ENCODE measurements at places on chromosomes 2 and 18. TPM values are rescaled to one million over a fixed set of nuclear protein-coding genes. Genes with fewer than 3 reads are reported as not detected.

The CCBE1 gene
- total RNA-seq, result 13.2 TPM

The GPR17 gene
- total RNA-seq, result not detected

The TMEM214 gene
- 47.0 TPM for total RNA-seq

The CD8B2 gene
- not detected for total RNA-seq

The TRABD2A gene
- total RNA-seq, result 16.2 TPM

The GCG gene
- not detected for total RNA-seq

The POMC gene
- not detected for total RNA-seq

The REG1B gene
- total RNA-seq, result not detected

The NLRC4 gene
- 0.11 TPM for total RNA-seq

The AGXT gene
- total RNA-seq, result not detected

The MAL gene
- 0.27 TPM for total RNA-seq

The NOL4 gene
- not detected for total RNA-seq

The SGPP2 gene
- 0.77 TPM for total RNA-seq

The GDF7 gene
- 0.15 TPM for total RNA-seq

The ZNF24 gene
- 11.9 TPM for total RNA-seq

The MEIS1 gene
- total RNA-seq, result 2.4 TPM

The UPP2 gene
- not detected for total RNA-seq

The GPR39 gene
- total RNA-seq, result 5.9 TPM

The LRRC30 gene
- not detected for total RNA-seq

The AQP12A gene
- total RNA-seq, result not detected

The SPATS2L gene
- total RNA-seq, result 137 TPM

The GAL3ST2 gene
- 0.15 TPM for total RNA-seq

The INPP5D gene
- total RNA-seq, result 0.70 TPM

The SCN3A gene
- not detected for total RNA-seq

The ALLC gene
- total RNA-seq, result 0.11 TPM

The TFPI gene
- 60.9 TPM for total RNA-seq

The IFIH1 gene
- total RNA-seq, result 1.1 TPM

The METTL8 gene
- total RNA-seq, result 29.7 TPM

The ANKRD30B gene
- not detected for total RNA-seq

The TUBA4B gene
- 0.16 TPM for total RNA-seq

The FAP gene
- total RNA-seq, result not detected

The FLACC1 gene
- 0.20 TPM for total RNA-seq

The AOX1 gene
- total RNA-seq, result 5.4 TPM

The IGFBP5 gene
- 0.23 TPM for total RNA-seq

The TEKT4 gene
- total RNA-seq, result not detected

The EGR4 gene
- 0.19 TPM for total RNA-seq

The HSPE1 gene
- 592 TPM for total RNA-seq

The SERPINB3 gene
- 0.06 TPM for total RNA-seq

The SERPINB4 gene
- total RNA-seq, result 0.14 TPM

The CYTIP gene
- 0.05 TPM for total RNA-seq

The GCKR gene
- total RNA-seq, result 0.13 TPM

The IL1R1 gene
- total RNA-seq, result 41.1 TPM

The GPR45 gene
- not detected for total RNA-seq

The PSTPIP2 gene
- 0.25 TPM for total RNA-seq

The MZT2A gene
- 117 TPM for total RNA-seq

The CGREF1 gene
- total RNA-seq, result 8.1 TPM

The IHH gene
- total RNA-seq, result 0.50 TPM

The MARCHF4 gene
- total RNA-seq, result 20.0 TPM

The LIMS4 gene
- 0.56 TPM for total RNA-seq

The MSTN gene
- total RNA-seq, result not detected

The CCDC121 gene
- total RNA-seq, result 3.7 TPM

The MRO gene
- 0.05 TPM for total RNA-seq

The TAF1B gene
- total RNA-seq, result 30.9 TPM

The NYAP2 gene
- total RNA-seq, result not detected

The ERBB4 gene
- total RNA-seq, result not detected

The VIT gene
- total RNA-seq, result not detected

The SERPINB2 gene
- 0.11 TPM for total RNA-seq

Measured in A549 treated with dexamethasone at 1 μM for 4 hours (cell line).